Naive thymus-derived CD4-positive, alpha-beta T cell (primary cell): ENCODE measurements at places on chromosomes 2 and 18.

GRCh38 chr2:130796290-130796689 is 40.4 kb upstream of the ARHGEF4 start:
- H3K36me3 ChIP-seq = no peaks in the 10 kb centered on the region
- H3K4me1 ChIP-seq = peaks cover 3% of the 10 kb centered on the region
- no peaks in the 10 kb centered on the region for H3K27me3 ChIP-seq
- DNase-seq = no peak
- no peak overlapping the region for H3K4me3 ChIP-seq

GRCh38 chr18:26350961-26351360 is 124.7 kb downstream of the TAF4B start:
- no peak for DNase-seq
- H3K36me3 ChIP-seq = no peaks in the 10 kb centered on the region
- H3K27me3 ChIP-seq = no peaks in the 10 kb centered on the region
- H3K4me1 ChIP-seq = no peaks in the 10 kb centered on the region

DNA sequence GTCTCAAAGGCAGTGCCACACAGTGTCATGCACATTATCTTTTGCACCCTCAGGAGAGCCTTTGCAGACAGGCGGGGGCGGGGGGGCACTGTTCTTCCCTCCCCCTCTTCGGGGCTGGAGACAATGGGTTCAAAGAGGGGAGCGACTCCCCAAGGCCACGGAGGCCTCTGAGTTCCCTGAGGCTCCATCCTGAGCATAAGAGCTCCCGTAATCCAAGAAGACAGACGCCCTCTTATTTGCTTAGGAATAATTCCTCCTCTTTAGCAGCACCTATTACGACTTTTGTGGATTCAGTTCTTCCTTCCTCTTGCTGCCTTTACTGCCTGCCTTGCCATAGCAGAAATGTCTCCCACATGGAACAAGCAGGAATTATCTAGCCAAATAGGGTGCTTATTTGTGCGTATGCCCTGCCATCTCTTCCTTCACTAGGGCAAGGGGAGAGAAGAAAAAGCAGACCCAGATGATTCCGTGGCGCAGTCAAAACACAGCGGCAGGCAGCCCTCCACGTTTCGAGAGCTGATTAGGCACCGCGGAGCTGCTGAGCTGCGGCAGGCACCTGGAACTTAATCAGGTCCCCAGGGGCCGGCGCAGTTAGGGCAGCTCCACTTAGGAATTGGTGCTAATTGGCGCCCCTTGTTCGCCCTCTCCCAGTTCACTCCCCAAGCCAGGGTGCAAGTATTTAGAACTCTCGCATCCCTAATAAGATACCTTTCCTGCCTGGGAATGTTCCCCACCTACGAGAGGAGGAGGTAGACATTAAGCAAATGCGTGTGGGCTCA is 233.4 kb upstream of the MYT1L start:
- no peaks in the 10 kb centered on the region for H3K4me1 ChIP-seq
- H3K27me3 ChIP-seq = no peaks in the 10 kb centered on the region
- DNase-seq = no peak
- no peak overlapping the region for H3K27ac ChIP-seq
- H3K4me3 ChIP-seq = no peak overlapping the region

DNA sequence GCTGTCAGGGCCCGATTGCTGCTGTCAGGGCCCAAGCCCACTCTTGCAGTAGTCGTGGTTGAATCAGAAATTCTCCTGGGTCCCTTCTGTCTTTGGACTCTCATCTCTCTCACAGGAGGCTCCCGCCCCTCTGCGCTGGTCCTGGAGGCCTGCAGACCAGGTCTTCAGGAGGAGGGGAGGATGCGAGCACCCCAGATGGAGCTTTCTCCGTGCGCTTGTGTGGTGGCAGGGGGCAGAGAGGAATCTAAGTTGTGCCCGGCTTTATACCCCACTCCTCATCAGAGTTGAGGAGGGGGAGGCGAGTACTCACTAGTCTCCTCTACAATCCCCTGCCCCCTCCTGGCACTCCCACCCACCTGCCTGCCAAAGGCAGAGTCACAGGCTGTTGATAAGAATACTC is 10.4 kb downstream of the EN1 start:
- no peak overlapping the region for H3K4me3 ChIP-seq
- no peak for DNase-seq
- H3K4me1 ChIP-seq = no peaks in the 10 kb centered on the region
- no peak overlapping the region for H3K27ac ChIP-seq
- peaks cover 2% of the 10 kb centered on the region for H3K27me3 ChIP-seq
- no peaks in the 10 kb centered on the region for H3K36me3 ChIP-seq

- no peaks in the 10 kb centered on the region for H3K27me3 ChIP-seq
- DNase-seq = no peak
- peaks cover 3% of the 10 kb centered on the region for H3K36me3 ChIP-seq
- no peak overlapping the region for H3K4me3 ChIP-seq
- H3K4me1 ChIP-seq = no peaks in the 10 kb centered on the region
- H3K27ac ChIP-seq = no peak overlapping the region
These were observed 77.7 kb downstream of the THADA start for GRCh38 chr2:43518181-43518580.

GRCh38 chr2:235116885-235117492 is 165.2 kb downstream of the SH3BP4 start:
- no peak overlapping the region for H3K27ac ChIP-seq
- DNase-seq = no peak
- H3K36me3 ChIP-seq = no peaks in the 10 kb centered on the region
- no peak overlapping the region for H3K4me3 ChIP-seq
- no peaks in the 10 kb centered on the region for H3K4me1 ChIP-seq

DNA sequence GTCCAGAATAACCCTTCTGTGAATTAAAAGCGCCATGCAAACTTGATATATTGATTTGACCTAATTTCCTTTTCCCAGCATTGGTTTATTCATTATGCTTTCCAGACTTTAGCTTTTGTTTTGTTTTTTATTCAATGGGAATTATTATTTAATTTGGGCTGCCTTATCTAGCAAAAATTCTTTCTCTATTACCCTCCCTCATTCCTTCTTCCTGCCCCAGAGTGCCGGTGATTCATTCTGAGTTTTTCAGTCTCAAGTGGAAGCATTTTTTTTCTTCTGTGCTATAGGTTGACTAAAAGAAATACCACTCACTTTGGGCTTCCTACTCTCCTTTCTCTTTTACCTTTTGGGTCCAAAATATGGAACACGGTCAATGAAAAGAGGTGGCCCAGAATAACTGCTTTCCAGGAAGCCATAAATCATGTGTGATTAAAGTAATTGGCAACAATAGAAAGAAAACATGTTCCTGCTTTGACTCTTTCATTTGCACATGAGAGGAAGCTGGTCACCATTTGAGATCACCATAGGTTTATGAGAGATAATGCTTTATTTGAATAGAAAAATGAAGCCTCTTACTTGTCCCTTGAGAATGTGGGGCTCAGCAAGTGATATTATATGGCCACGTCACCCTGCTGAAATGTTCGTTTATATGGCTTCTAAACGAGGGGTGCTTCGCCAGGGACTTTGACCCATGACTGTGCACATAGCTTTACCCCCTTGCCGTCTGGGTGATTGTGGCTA is 422.8 kb upstream of the ZEB2 start:
- H3K4me1 ChIP-seq = no peaks in the 10 kb centered on the region
- H3K36me3 ChIP-seq = no peaks in the 10 kb centered on the region
- H3K4me3 ChIP-seq = no peak overlapping the region
- no peak for DNase-seq
- H3K27ac ChIP-seq = no peak overlapping the region

- no peaks in the 10 kb centered on the region for H3K36me3 ChIP-seq
- no peak for DNase-seq
- H3K4me1 ChIP-seq = no peaks in the 10 kb centered on the region
- H3K4me3 ChIP-seq = no peak overlapping the region
- H3K27ac ChIP-seq = no peak overlapping the region
These were observed 63.8 kb upstream of the GALNT3 start for GRCh38 chr2:165857876-165858275.

DNA sequence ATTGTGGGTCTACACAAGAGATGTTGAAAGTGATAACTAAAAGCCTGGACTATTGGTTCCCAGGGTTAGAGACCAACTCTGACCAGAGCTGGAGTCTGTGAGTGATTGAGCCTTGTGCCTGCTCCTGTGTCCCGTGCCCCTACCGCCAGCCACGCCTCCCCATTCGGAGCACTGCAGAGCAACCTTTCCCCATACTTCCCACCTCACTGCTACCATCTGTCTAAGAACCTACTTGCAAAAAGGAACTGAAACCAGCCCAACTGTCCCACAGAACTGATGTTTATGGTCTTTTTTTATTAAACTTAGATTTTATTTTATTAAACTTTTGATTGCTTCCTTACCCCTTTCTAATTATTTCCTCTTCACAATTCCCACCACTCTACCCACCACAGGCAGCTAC is 300.3 kb upstream of the MGAT5 start:
- H3K4me1 ChIP-seq = no peaks in the 10 kb centered on the region
- no peak for DNase-seq
- no peak overlapping the region for H3K27ac ChIP-seq
- H3K27me3 ChIP-seq = no peaks in the 10 kb centered on the region
- no peak overlapping the region for H3K4me3 ChIP-seq

DNA sequence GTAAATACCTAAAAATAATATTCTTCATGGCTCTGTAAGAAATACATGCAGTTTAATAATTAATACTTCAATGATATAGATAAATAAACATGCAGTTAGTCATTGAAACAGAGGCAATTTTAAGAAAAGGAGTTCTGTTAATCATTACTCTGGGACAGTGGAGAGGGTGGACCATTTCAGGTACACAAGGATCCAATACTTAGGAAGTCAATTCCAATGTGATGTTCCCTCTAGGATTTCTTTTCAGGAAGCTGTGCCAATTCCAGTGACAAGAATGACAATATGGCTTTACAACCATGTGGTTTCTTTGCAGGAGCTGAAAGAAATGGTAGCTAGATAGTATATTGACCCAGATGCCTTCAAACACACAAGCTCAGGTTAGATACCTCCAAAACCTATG is 175.8 kb upstream of the NETO1 start:
- no peaks in the 10 kb centered on the region for H3K36me3 ChIP-seq
- no peak overlapping the region for H3K4me3 ChIP-seq
- H3K27me3 ChIP-seq = no peaks in the 10 kb centered on the region
- H3K27ac ChIP-seq = no peak overlapping the region

DNA sequence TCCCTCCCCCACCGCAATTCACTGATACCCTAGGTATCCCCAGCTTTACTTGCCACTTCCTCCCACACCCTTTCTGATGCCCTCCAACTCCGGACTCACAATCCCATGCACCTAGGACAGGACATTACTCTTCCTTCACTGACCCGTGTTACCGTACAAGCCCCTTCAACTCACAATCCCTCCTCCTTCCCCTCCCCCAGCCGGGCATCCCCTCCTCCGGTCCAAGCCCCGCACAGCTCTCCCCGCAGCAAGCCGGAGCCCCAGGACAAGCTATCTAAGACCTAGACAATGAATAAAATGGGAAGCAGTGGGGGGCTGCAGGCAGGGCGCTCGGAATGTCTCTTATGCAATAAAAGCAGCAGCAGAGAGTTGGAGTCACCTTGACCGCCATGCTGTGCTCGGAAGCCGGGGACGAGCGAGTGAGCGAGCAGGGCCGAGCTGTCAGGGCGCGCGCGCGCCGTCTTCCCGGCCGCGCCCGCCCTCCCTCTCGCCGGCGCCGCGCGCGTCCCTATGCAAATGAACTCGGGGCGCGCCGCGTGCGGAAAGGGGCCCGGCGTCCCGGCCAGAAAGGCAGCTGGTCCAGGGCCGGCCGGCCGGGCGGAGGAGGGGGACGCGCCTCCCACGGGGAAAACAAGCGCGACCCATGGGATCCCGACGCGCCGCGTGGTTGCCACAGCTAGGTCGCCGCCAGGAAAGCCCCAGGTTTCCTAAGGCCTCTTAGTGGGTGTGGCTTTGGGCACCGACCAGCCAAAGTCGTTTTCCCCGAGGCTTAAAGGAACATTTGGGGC is at the start of gene SLC25A12:
Gene SLC25A12 (minus strand): TSS at position 421 of the 788 bp plus-strand sequence. CDS start 30 bp downstream, at position 391.
- peak within 1 kb of the TSS; percentile 93 for H3K4me3 ChIP-seq
- peak; percentile 66 for DNase-seq
- H3K27ac ChIP-seq = peak within 1 kb of the TSS; percentile 83

DNA sequence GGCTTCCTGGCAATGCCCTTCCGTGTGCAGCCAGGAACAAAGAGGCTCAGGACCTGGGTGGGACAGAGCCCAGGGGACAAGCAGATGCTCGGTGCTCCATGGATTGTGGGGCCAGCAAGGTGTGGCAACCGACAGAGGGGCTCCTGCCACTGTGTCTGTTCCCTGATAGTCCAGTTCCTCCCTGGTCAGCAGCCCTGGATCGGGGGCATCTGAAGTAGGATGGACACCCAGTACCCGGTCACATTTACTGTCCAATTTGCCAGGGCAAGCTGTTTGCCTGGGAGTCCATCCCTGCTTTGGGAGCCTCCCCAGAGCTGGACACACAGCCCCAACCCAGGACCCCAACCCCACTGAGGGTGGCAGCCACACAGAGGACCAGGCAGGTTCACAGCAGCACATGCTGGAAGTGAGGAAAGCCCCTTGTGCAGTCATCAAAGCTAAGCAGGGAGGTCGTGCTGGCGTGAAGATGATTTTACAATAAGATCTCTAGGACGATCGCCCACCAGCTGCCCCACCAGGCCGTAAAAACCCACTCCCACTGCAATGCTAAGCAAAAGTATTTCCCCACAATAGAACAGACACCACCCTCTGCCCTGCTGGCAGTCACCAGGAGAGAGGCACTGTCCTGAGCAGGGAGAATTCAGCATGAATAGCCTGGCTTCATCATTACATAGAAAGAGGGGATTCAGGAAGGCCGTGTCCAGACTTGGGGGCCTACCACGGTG is 141.7 kb downstream of the NDUFA10 start:
- H3K4me1 ChIP-seq = no peaks in the 10 kb centered on the region
- DNase-seq = no peak
- H3K27me3 ChIP-seq = no peaks in the 10 kb centered on the region

- no peaks in the 10 kb centered on the region for H3K4me1 ChIP-seq
- no peak overlapping the region for H3K4me3 ChIP-seq
- no peak overlapping the region for H3K27ac ChIP-seq
- DNase-seq = no peak
- H3K27me3 ChIP-seq = no peaks in the 10 kb centered on the region
These were observed 123.0 kb downstream of the MTX2 start for GRCh38 chr2:176392249-176392648.

DNA sequence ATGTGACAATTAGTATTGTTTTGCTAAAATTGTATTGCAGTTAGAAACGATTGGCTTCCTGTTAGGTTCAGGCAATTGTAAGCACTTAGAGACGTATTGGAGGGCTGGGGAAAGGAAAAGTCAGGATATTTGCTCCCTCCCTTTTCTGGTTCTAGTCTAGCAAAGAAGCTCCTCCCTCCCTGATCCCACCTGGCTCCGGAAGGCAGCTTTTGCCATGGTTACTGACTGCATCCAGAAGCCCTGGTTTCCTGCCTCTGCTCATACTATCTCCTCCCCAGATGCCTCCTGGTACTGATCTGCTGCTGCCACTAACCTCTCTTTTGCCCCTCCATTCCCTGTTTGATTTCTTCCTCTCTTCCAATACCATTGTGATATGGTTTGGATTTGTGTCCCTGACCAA is 275.9 kb downstream of the MREG start:
- no peak for DNase-seq
- H3K4me3 ChIP-seq = no peak overlapping the region
- no peaks in the 10 kb centered on the region for H3K27me3 ChIP-seq
- no peak overlapping the region for H3K27ac ChIP-seq
- H3K4me1 ChIP-seq = no peaks in the 10 kb centered on the region

GRCh38 chr2:172011812-172012575 is 12.2 kb downstream of the METAP1D start:
- H3K4me3 ChIP-seq = no peak overlapping the region
- no peaks in the 10 kb centered on the region for H3K36me3 ChIP-seq
- peaks cover 6% of the 10 kb centered on the region for H3K4me1 ChIP-seq
- no peak for DNase-seq
